ENCODE measurements at places on chromosomes 5 and 9.

GRCh38 chr5:116371935-116372334 is 202.7 kb downstream of the SEMA6A start:
- DNase-seq = no peak

DNA sequence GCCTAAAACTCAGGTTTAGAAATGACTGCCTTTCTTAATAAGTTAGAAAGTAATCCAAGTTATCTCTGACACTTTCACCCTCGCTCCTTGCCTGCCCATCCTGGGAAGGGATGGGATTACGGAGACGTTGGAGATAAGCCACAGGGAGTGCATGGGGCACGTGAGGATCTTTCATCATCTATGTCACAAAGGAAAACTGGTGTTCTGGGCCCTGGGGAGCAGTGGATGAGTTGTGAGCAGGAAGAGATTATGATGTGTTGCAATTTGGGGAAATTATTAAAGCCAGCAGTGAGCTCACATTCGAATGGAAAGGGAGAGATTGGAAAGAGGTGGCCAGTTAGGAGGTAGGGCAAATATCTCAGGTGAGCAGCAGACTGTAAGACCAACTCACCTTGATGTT is 12.8 kb downstream of the AFAP1L1 start:
- no peak for DNase-seq

- peak; percentile 92 for DNase-seq
Observed at GRCh38 chr5:7850395-7851239, at the start of gene CFAP90. Gene CFAP90 (minus strand): TSS chr5:7851133. CDS start chr5:7851021, 112 bp downstream.

GRCh38 chr9:132126680-132127236 is 35.1 kb upstream of the NTNG2 start:
- no peak for DNase-seq

DNA sequence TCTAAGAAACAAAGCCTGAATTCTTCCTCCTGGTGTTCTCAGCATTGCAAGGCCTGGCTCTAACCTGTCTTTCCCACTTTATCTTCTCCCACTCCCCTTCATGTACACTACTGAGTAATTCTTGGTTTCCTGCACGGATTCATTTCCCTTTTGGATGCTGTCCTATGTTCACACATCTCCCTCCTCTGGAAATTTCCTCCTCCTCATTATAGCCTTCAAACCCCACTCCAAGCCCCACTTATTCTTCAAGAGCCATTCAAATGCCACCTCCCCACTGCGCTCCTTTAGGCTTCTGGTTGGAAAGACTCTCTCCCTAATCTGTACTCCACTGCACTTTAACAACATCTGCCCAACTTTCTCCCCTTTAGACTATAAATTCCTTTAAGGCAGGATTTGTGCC is 28.2 kb upstream of the C5orf63 start:
- DNase-seq = no peak

- DNase-seq = no peak
Observed at GRCh38 chr5:61286446-61287132, 45.5 kb upstream of the ZSWIM6 start.

DNA sequence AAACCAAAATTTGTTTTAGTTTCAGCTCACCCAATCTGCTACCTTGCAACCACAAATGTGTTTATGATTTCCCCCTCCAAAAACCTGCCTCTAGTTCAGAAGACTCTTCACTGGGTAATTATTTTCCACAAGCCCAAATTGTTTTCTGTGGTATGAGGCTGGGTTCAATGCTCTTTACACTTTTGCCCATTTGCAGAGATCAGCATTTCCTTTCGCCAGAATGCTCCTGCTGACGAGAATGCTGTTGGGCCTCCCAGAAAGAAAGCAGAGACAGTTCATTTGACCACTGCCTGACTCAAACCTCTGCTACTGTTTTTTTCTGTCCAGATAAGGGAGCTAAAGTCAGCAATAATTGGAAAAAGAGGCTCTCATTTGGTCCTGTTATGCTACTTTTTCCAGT is 427.3 kb downstream of the PDE4D start:
- no peak for DNase-seq

- peak; percentile 82 for DNase-seq
Observed at GRCh38 chr5:154095904-154096303, 57.1 kb downstream of the MFAP3 start.

DNA sequence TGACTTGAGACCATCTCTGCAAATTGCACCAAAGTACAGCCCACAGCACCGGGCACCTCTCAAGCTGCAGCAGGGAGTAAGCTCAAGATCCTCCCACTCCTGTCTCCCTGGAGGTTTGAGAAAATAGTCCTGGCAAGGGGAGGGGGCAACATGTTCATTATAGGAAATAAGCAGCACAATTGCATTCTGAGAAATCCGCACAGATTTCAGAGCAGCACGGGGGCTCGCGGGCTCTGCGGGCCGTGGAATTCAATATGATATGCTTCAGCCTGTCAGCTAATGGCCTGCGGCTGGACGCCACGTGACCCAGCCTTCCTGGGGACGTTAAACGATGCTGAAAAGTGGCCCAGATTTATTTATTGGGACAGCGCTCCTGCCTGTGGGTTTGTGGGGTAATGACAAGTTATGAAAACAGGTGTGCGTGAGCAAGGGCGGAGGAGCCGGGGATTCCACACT is 156.4 kb downstream of the DAB2IP start:
- DNase-seq = peak; percentile 82

DNA sequence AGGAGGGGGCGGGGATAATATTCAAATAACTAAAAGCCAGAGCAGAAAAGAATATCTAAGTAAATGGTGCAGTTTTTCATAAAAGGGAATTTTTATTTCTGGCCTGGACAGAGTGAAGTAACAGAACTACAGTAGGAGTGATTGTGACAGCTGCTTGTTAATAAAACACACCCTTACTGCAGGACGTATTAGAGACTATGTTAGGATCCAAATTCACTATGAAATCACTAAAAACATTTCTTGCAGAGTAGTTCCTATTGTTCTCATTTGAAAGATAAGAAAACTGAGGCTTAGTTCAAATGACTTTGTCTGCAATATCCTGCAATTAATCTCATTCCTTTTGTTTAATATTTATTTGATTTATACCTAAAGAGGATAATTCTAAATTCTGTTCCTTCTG is 39.5 kb downstream of the FAM174A start:
- no peak for DNase-seq

GRCh38 chr5:91101600-91102379 is 281.3 kb downstream of the ARRDC3 start:
- peak; percentile 88 for DNase-seq

- DNase-seq = no peak
Observed at GRCh38 chr5:113524927-113525326, 11.4 kb downstream of the YTHDC2 start.

DNA sequence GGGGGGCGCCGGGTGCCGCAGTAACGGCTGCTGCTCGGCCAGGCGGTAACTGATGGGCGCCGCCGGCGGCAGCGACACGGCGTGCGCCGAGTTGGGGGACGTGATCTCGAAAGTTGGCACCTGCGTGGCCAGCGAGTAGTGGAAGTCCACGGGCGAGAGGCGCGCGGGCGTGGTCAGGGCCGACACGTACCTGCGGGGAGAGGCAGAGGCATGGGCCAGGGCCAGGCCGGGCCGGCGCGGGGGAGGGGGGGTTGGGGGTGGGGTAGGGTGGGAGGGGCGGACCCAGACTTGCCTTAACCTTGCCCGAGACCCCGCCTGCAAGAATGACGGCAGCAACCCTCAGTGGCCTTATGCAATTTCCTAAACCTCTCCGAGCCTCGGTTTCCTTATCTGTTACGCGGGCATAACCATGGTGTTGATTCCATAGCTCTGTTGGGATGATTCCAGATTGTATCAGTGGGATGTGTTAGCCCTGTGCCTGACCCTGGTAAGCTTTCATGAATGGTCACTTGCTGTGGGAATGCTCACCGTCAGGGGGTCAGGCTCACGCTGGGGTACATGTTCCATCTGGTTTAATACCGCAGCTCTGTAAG is 53.0 kb downstream of the PSD2 start:
- peak; percentile 33 for DNase-seq

DNA sequence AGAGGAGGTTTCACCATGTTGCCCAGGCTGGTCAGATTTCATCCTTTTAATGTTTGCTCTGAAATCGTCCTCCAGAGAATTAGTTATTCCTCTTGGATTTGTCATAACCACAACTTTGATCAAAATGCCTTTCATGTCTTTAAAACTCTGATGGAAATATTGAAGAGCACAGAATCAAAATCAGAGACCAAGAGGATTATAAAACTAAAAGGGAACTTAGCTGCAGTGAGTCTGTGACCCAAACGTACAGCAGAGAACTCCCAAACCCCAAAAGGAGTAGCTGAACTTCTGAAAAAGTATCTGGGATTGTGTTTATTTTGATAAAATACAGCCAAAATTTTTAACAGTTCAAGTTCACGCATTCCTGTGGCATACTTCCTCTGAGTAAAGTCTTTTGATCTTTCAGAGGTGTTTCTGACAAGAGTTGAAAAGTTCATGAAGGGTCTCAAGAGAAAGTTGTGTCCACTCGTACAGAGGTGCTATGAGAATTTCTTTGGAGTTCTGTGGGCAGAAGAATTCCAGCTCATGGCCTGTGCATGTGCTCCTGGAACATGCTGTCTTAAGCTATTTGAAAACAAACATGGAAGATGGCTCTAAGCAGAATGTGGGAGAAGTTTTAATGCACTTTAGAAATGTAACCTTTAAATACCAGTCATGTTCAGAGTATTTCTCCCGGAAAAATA is 124.0 kb downstream of the ESM1 start:
- DNase-seq = no peak

DNA sequence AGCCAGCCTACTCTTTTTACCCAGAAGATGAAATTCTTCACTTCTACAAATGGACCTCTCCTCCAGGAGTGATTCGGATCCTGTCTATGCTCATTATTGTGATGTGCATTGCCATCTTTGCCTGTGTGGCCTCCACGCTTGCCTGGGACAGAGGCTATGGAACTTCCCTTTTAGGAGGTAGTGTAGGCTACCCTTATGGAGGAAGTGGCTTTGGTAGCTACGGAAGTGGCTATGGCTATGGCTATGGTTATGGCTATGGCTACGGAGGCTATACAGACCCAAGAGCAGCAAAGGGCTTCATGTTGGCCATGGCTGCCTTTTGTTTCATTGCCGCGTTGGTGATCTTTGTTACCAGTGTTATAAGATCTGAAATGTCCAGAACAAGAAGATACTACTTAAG is 16.6 kb downstream of the OCLN start:
- DNase-seq = no peak

DNA sequence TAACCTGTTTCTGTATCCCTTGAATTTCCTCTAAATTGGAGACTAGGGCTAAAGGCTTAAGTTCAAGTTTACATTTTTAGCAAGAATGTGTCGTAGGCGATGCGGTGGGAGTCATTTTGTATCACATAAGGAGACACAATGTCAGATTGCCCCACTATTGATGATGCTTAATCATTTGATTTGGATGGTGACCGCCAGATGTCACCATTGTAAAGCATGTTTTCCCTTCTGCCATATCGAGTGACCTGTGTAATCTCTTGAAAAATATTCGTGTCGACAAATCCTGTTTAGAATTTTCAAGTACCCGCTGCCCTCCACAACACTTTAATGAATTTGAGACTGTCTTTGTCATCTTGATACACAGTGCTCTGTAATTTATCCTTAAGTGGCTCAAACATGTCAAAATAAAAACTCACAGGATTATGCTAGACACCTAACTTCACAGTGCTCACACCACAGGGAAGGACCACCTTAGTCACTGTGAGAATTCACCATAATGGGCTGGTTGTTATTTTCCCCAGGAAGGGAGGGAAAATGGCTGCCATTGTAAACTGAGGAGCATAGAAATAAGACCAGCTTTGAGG is 34.5 kb upstream of the SLC46A2 start:
- peak; percentile 79 for DNase-seq

DNA sequence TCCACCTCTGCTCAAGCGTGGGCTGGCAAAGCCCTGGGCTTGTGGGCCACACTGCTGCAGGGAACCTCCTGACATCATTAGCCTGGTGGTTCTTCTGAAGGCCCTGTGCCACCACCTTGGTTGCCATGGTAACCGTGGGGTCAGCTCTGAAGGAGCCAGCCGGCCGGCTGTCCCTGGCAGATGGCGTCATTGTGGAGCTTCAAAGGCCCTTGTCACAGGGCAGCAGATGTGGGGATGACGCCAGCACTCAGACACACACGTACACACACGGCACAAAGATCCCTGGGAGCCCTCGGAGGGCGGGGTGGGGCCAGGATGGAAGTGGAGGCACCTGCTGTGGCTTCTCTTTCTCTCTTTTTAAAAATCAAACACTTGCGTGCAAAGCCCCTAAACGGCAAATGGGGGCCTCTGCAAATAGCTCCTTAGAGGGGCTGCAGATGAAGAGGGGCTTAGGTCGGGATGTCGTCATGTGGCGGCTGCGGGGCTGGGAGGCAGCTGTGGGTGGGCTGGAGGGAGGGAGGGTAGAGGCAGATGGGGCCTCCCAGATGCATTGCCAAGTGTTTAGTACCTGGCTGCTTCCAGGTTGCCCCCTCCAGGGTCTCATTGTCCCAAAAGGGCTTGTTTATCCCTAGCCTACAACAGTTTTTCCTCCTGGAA is 19.5 kb upstream of the RPL26L1 start:
- peak; percentile 94 for DNase-seq

DNA sequence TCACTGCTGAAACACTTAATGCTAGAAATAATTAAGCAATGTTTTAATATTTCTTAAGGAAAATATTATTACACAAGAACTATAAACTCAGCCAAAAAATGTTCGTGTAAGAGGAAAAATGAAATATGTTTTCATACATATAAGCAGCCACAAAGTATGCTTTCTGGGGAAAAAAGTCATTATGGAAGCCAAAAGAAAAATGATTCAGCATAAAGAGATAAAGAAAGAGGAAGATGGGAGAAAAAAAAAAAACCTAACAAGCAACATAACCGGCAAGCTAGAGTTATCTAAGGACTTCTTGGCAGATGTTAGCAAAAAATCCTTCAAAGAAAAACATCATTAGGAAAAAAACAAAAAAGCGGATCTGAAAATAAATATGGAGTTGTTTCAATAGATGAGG is 179.1 kb downstream of the MUSK start:
- no peak for DNase-seq

DNA sequence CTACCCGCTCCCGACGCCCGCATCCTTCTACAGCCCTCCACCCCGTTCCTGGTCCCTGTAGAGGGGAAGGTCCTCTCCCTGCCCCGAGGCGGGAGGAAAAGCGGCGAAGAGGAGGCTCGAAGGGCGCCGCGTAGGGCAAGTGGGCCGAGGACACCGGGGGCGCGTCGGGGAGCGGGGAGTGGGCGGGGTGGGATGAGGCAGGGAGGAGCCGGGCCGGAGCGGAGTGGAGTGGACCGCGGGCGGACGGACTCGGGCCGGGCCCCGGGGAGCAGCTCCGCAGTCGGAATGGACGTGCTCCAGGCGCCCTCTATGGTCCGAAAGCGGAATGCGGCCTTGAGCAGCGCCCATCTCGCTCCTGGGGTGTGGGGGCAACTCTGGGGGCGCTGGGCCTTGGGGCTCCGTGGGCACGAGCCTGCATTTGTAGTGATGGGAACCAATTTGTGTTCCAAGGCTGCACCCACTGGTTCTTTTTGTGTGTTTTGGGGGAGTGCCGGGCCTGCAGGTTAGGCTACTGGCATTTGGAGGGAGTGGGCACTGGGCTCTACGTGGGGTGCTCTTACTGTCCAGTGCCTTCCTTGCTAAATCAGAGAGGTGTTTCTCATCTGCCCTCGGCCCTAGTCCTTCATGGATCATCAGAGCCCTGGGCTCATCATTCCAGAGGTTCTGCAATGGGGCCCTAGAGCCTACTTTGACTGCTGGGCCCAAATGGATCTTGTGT is 7.3 kb downstream of the IRX1 start:
- peak; percentile 76 for DNase-seq
